HL-60 (cell line): ENCODE measurements at places on chromosomes 3 and 15.
A peak's percentile ranks its signal among the peaks of the same experiment; 100 is the strongest.

GRCh38 chr15:82298520-82298919 is 35.9 kb downstream of the SAXO2 start:
- DNase-seq, result no peak

GRCh38 chr3:150081084-150081483 is 110.4 kb upstream of the PFN2 start:
- DNase-seq, result no peak

GRCh38 chr3:139654637-139655365 is 23.0 kb downstream of the NMNAT3 start:
- no peak for DNase-seq

- DNase-seq, result no peak
These were observed 669.9 kb downstream of the OTOL1 start for GRCh38 chr3:162166543-162166942.

- no peak for DNase-seq
These were observed 287.8 kb upstream of the UMPS start for GRCh38 chr3:124442463-124442862.

DNA sequence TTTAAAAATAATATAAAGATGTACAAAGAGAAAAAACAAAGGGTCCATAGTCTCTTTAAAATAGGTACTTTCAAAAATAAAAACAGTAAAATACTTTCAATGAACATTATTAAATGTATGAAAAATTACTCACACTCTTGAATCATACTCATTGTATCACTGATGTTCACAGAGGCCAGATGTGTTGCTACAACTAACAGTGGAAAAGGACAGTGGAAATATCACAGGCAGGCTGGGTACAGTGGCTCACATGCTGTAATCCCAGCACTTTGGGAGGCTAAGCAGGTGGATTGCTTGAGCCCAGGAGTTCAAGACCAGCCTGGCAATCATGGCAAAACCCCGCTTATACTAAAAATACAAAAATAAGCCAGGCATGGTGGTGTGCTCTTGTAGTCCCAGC is 26.8 kb downstream of the NPHP3 start:
- no peak for DNase-seq

DNA sequence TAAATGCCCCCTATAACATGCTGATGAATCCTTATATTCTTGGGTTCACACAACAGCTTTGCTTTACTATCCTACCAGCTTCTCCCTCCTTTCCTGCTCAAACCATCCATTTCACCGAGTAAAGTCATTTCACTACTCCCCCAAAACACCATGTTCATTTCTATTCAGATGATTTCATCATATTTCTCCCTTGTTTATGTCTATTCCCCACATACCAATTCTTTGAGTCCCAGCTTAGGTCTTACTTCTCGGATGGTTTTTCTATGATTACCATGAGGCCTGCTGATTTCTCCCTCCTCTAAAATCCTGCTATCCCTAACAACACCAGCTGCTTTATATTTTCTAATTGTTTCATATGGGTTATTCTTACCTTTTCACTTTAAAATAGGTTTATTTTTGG is 231.4 kb downstream of the TIGIT start:
- DNase-seq, result no peak

- DNase-seq, result no peak
These were observed 70.9 kb upstream of the TMEM115 start for GRCh38 chr3:50430191-50430590.

DNA sequence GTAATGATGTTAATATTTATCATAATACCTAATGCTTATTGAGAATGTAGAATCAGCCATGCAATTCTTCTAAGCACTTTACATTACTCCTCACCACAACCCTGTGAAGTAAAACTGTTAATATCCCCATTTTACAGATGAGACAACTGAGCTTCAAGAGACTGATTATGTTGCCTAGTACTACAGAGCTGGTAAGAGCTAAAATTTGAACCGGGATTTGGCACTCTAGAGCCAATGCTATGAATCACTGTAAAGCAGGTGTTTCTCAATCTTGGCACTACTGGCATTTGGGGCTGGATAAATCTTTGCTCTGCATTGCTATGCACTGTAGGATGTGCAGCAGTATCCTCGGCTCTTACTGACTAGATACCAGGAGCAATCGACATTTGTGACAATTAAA is 367.7 kb downstream of the MAGI1 start:
- DNase-seq, result no peak

- DNase-seq, result no peak
These were observed 7.5 kb downstream of the CMTM7 start for GRCh38 chr3:32399030-32399620.

GRCh38 chr3:169863458-169863899 is 6.3 kb downstream of the LRRC31 start:
- peak; percentile 81 for DNase-seq

- DNase-seq, result no peak
These were observed 63.7 kb downstream of the SRGAP3 start for GRCh38 chr3:9185701-9186100.

DNA sequence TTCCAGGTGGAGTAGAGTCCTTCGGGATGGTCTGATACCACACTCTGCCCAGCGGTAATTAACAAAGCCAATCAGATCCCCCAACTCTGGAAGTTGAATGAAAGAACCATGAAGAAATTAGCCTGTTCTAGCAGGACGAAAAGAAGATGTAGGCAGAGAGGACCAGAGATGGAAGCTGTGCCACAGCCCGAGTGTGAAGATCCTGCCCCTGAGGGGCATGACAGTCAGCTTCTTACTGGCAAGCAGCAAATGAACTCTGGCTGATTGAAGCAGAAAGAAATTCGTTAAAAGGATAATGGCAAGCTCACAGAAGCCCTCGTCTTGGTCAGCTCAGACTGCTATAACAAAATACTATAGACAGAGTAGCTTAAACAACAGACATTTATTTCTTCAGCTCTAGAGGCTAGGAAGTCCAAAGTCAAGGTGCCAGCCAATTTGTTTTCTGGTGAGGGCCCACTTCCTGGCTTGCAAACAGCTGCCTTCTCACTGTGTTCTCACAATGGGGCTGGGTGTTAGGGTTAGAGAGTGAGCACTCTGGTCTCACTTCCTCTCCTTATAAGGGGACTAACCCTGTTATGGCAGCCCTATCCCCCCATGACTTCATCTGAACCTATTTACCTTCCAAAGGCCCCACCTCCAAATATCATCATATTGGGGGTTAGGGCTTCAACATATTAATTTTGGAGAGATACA is 307.1 kb downstream of the VPS13C start:
- DNase-seq, result no peak
